ENCODE measurements at places on chromosomes 12 and 14. TPM values are rescaled to one million over a fixed set of nuclear protein-coding genes. Genes with fewer than 3 reads are reported as not detected.
A peak's percentile ranks its signal among the peaks of the same experiment; 100 is the strongest.

DNA sequence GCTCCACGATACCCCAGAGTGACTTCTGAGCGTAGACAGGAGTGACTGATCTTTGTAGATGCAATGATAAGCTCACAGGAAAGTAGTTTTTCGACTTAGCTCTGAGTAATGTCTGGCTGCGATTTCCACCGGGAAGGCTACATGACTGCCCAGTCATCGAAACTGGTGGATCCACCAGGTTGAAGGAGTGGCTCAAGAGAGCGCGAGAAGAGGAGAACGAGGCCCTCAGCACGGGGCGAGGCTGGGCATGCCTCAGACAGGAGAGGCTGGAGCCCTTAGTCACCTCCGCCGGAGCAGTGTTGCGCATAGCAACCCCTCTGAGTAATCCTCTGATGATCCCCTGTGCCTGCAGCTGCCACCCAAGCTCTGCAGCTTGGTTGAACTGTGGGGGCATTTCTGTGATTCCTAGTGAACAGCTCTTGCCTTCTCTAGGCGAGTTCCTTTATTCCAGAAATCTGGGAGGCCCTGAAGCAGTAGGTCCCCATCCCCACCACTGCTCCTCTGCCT lies 25.6 kb downstream of the ELK3 start:
- peak; percentile 98 for ATAC-seq

DNA sequence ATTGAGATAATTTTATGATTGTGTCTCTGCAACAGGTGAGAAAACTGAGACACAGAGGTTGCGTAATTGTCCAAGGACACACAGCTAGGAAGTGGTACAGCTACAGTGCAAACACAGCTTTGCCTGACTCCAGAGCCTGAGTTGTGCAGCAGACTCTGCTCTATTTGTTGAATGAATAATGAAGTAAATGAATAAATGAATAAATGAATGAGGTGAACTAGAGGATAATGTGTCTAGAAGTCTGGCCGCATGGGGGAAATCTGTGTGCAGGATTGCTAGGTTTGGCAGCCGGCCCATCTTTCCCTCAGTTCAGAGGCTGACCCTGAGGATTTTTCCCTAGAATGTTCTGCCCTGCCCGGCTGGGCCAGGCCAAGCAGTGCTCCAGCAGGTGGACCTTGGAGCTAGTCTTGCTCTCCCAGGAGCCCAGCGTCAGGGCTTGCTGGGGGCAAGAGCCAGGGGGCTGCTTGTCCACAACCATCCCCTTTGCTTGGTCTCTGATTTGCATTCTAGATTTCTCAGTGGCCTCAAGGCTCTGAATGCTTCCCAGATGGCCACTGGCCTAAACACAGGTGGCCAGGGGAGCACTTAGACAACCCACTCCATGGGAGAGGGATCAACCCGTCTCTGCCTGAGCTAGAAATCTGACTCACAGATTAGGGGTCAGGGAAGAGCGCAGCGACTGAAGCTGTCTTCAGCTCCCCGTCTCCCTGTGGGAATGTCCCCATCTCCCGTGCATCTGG lies 225.2 kb downstream of the C12orf75 start:
- ATAC-seq, result no peak

- ATAC-seq, result no peak
Observed at GRCh38 chr14:75054421-75054820, 3.2 kb upstream of the MLH3 start.

- ATAC-seq, result no peak
Observed at GRCh38 chr12:49041881-49042484, 18.6 kb downstream of the KMT2D start.

CD9 gene
- 597 TPM for total RNA-seq

CNIH1 gene
- 98.0 TPM for total RNA-seq

IL22 gene
- total RNA-seq, result 0.44 TPM

GRCh38 chr14:43525658-43526057 lies 981.4 kb downstream of the FSCB start:
- no peak for ATAC-seq

DNA sequence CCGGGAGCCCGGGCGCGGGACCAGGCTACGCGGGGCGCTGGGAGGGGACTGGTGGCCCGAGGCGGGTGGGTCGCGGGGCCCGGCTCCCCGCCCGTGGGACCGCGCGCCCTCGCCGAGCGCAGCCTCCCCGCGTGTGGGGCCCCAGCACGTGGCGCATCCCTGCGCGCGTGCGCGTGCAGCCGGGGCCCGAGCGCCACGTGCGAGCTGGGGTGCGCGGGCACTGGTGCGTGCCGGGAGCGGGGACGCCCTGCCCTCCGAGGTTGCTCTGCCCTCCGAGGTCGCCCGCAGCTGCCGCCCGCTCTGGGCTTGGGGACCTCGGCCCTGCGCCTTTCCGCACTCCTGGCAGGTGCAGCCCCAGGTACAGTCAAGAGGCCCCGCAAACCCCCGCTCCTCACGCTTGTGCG lies 365 bp upstream of the CCDC88C start:
- ATAC-seq, result peak; percentile 66

GRCh38 chr12:55718015-55718414 lies 2.2 kb downstream of the BLOC1S1 start:
- no peak for ATAC-seq

Data from esophagus mucosa (tissue), 1 donor.